ENCODE measurements at places on chromosomes 4 and X. TPM values are rescaled to one million over a fixed set of nuclear protein-coding genes. Genes with fewer than 3 reads are reported as not detected.
A peak's percentile ranks its signal among the peaks of the same experiment; 100 is the strongest.

DNA sequence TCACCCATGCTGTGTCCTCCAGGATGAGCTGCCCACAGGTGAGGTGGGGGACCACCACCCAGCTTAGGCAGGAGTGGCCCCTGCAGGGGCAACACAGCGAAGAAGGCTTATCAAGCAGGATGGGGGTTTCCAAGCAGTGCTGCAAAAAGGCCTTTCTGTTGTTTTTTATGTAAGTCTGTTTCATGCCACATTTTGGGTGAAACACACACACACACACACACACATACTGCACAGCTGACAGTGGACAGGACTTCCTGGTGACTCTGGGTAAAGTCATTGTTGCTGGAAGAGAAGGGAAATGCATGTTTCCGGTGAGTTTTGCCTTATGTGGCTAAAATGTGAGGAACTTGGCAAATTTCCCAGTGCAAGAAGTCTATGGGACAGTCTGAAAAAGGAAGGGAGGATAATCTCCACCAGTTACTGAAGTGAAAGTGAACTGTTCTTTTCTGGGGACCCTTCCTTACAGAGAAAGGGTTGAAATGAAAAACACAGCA lies 119.2 kb downstream of the IRF2 start:
- H3K27ac ChIP-seq = peak overlapping the region; percentile 49
- H3K4me3 ChIP-seq = no peak overlapping the region
- H3K4me1 ChIP-seq = peaks cover 9% of the 10 kb centered on the region
- no peaks in the 10 kb centered on the region for H3K27me3 ChIP-seq
- H3K36me3 ChIP-seq = no peaks in the 10 kb centered on the region

Gene MAGEH1
- total RNA-seq = 6.8 TPM

Gene BST1
- total RNA-seq = 1.3 TPM

GRCh38 chrX:13168269-13168668 lies 123.8 kb upstream of the FAM9C start:
- DNase-seq = no peak
- H3K27ac ChIP-seq = peak overlapping the region; percentile 48
- H3K36me3 ChIP-seq = no peaks in the 10 kb centered on the region
- H3K27me3 ChIP-seq = no peaks in the 10 kb centered on the region
- no peak overlapping the region for H3K4me3 ChIP-seq

- no peak for DNase-seq
- H3K27ac ChIP-seq = no peak overlapping the region
- H3K36me3 ChIP-seq = no peaks in the 10 kb centered on the region
- H3K4me3 ChIP-seq = no peak overlapping the region
- H3K4me1 ChIP-seq = no peaks in the 10 kb centered on the region
Observed at GRCh38 chr4:39427520-39428114, 20.9 kb downstream of the KLB start.

- H3K36me3 ChIP-seq = no peaks in the 10 kb centered on the region
- no peaks in the 10 kb centered on the region for H3K4me1 ChIP-seq
- no peak for DNase-seq
- no peaks in the 10 kb centered on the region for H3K27me3 ChIP-seq
Observed at GRCh38 chrX:118652717-118653116, 74.7 kb upstream of the IL13RA1 start.

Gene PPP4R3C
- not detected for total RNA-seq

DNA sequence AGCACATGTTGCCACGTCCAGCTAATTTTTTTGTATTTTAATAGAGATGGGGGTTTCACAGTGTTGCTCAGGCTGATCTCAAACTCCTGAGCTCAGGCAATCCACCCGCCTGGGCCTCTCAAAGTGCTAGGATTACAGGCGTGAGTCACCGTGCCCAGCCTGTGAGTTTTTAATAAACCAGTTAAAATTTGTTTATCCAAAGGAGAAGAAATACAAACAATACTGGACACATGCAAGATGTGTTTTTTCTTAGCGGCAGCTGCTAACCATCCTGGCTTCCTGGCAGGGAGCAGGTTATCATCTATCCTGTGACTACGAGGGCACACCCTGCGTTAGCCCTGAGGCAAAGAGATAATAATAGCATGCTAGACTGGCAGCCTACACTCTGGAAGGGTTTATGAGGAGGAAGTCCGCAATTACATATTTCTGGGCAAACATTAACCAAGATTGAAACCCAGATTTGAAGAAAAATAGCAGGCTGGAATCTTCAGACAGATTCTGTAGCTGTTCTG lies 191.4 kb downstream of the SPRY1 start:
- H3K4me3 ChIP-seq = peak overlapping the region; percentile 26
- peak; percentile 35 for DNase-seq
- no peaks in the 10 kb centered on the region for H3K27me3 ChIP-seq
- peak overlapping the region; percentile 96 for H3K27ac ChIP-seq
- H3K4me1 ChIP-seq = peaks cover 13% of the 10 kb centered on the region
- H3K36me3 ChIP-seq = no peaks in the 10 kb centered on the region

Gene OTUD6A
- not detected for total RNA-seq

DNA sequence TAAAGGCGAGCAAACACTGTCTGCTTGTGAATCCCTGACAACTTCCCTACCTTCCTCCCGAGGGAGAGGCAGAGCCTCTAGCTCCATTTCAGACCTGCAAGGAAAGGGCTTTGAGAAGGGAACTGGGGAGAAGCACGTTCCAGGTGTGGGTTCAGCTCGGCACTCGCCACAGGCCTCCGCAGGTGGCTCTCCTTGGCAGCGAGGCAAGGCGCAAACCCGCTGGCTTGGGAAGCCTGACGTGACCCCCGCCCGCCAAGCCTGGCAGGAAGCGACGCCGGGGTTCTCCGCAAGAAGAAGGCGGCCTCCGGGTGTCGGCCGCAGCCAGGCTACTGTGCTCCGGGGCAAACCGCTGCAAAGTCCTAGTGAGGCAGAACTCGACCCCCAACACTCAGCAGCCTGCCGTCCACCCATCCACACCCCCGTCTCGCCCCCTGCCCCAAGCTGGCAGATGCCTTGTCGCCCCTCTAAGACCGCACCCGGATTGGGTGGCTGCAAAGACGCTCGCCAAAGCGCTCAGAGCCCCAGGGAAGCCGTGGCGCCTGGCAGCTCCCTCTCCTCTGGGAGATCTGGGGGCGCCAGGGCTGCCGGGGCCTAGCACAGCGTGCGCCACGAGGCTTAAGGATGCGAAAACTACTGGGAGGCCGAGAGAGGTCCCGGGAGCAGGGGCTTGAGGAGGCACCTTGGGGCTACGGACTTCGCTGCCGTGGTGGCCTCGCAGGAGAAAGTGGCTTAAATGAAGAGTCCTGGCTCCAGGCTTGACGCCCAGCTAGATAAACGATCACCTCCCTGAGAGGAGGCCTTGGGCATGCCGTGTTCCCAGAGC lies 21.8 kb downstream of the NKX3-2 start:
- H3K27me3 ChIP-seq = peaks cover 71% of the 10 kb centered on the region
- no peak for DNase-seq
- H3K36me3 ChIP-seq = no peaks in the 10 kb centered on the region
- peak overlapping the region; percentile 22 for H3K4me3 ChIP-seq
- H3K4me1 ChIP-seq = no peaks in the 10 kb centered on the region

DNA sequence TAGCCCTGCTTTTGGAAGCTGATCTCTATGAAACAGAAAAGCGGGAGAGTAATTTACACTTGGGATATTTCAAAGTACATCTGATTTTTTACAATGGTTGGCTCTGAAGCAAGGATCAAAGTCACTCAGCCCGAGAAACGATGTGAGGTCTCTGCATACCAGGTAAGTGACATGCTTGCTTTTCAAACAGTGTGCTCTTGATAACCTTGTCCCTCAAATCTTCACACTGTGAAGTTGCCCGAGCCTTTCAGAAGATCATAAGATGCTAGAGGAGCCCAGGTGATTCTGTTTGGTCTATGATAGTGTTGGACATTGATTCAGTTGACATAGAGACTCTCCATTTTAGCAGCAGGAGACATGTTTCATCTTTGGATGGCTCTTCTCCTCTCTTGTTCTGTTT lies 47.1 kb upstream of the KLHL34 start:
- H3K4me3 ChIP-seq = no peak overlapping the region
- no peak for DNase-seq
- peaks cover 10% of the 10 kb centered on the region for H3K4me1 ChIP-seq
- no peaks in the 10 kb centered on the region for H3K27me3 ChIP-seq
- H3K36me3 ChIP-seq = no peaks in the 10 kb centered on the region
- peak overlapping the region; percentile 13 for H3K27ac ChIP-seq

Gene CCDC149
- 8.0 TPM for total RNA-seq

DNA sequence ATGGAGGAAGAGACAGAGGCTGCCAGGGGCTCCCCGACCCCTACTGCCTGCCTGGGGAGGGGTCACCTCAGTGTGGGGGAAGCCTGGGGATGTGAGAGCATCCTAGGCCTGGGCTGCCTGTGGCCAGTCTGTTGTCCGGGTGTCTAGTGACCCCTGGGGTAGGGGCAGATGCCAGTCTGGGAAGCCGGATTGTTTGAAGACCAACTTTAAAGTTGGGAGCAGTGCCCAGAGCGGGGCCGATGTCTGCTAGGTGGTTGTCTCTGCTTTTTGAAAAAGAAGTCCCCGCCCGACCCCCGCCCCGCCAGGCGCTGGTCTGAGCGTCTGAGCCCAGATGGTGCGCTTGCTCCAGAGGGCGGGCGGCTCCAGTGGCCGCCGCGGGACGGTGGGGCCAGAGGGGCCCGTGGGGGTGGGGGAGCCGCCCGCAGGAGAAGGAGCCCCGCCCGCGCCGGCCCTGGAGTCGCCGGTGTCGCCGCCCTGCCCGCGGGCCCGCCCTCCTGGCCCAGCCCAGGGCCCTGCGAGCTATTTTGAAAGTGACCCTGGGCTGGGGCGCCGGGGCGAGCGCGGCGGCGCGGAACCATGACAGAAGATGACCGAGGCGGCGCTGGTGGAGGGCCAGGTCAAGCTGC lies at the start of gene DOK7:
DOK7 (plus strand) TSS at position 517 of the 626 bp plus-strand sequence; CDS start at position 587, 70 bp downstream.
- peak within 1 kb of the TSS; percentile 91 for H3K27ac ChIP-seq
- peak within 1 kb of the TSS; percentile 78 for H3K4me3 ChIP-seq
- no peaks in the 10 kb centered on the region for H3K27me3 ChIP-seq
- peak; percentile 87 for DNase-seq

Gene SPINK2
- total RNA-seq = not detected

GRCh38 chr4:71415491-71415890 lies 76.7 kb downstream of the SLC4A4 start:
- no peak overlapping the region for H3K27ac ChIP-seq
- DNase-seq = no peak
- H3K27me3 ChIP-seq = no peaks in the 10 kb centered on the region

GRCh38 chrX:10168226-10168625 lies 11.5 kb downstream of the CLCN4 start:
- H3K36me3 ChIP-seq = no peaks in the 10 kb centered on the region
- no peak overlapping the region for H3K4me3 ChIP-seq
- H3K4me1 ChIP-seq = peaks cover 8% of the 10 kb centered on the region
- no peak for DNase-seq
- no peaks in the 10 kb centered on the region for H3K27me3 ChIP-seq
- peak overlapping the region; percentile 66 for H3K27ac ChIP-seq

DNA sequence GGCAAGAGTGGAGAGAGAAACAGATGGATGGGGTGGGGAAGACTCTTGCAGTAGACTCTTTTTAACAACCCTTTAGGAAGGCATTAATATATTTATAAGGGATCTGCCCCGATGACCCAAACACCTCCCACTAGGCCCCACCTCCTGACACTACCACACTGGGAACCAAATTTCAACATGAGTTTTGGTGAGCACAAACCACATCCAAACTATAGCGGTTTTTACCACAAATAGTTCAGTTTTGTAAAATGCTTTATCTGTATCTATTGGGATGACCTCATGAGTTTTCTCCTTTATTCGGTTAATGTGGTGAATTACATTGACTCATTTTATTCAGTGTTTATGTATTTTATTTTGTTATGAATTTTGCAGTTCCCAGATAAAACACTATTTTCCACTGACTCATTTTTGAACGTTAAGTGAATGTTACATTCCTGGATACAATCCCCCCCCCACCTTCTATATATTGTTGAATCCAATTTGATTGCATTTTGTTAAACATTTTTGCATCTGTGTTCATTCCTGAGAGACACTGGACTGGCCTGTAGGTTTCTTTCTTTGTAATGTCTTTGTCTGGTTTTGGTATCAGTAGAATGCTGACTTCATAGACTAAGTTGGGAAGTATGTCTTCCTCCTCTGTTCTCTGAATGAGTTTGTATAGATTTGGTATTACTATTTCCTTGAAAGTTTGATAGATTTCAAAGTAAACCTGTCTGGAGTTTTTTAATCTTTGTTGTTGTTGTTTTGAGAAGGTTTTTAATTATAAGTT lies 13.9 kb upstream of the CPLX1 start:
- H3K27ac ChIP-seq = no peak overlapping the region
- H3K36me3 ChIP-seq = peaks cover 7% of the 10 kb centered on the region
- H3K27me3 ChIP-seq = no peaks in the 10 kb centered on the region
- DNase-seq = no peak
- H3K4me3 ChIP-seq = no peak overlapping the region
- H3K4me1 ChIP-seq = no peaks in the 10 kb centered on the region

Data from psoas muscle (tissue), 8 donors.